ENCODE measurements at places on chromosomes 2 and 18.

DNA sequence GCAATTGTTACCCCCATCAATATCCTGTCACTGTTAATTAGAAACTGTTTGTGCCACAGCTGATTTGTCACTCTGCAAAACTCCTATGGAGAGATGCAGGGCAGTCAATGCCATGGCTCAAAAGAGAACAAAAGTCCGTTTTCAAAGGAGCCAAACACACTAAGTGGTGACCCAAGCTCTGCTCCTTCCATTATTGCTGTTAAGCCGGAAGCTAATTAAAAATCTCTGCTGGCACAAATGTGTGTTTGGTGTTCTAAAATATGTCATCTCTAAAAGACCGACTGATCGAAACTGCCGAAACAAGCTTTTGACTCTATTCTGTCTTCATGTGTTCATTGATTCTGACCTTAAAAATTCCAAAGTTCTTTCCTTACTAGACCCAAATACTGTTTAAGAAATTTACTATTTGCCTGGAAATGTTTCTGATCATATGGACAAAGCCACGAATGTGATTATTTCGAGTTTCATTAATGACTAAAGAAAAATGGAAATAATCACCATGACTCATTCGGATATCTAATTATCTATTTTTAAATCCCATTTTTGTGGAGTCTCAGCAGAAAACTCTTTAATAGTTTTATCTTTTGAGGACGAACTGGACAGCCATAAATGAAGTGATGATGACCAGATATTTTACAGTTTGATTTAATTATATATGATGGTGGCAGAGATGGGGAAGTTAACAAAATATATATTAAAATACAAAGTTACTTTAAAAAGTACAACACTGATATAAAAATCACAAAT, 287.6 kb downstream of the SOCS6 start:
- DNase-seq, result no peak

DNA sequence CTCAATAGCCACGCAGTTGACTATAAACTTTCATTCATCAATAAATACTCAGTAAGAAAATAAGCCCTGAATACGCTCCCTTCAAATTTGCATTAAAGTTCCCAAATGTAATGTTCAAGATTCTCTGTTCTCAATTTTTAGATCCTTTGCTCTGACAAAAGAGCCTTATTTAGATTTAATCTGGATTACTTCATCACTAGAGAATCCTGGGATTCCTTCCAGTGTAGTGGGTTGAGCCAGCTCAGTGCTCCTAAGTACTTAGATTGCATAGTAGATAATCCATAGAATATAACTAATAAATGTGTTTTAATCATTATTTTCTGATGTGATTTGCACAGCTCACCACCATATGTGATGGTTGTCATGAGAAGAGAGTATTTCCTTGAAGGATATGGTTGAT, 1286.2 kb downstream of the SUCLG1 start:
- DNase-seq, result no peak

- peak; percentile 42 for DNase-seq
Measured at GRCh38 chr2:191617575-191617974, 60.4 kb upstream of the NABP1 start.

- DNase-seq, result no peak
Measured at GRCh38 chr18:45275367-45276113, 339.7 kb upstream of the SLC14A2 start.

DNA sequence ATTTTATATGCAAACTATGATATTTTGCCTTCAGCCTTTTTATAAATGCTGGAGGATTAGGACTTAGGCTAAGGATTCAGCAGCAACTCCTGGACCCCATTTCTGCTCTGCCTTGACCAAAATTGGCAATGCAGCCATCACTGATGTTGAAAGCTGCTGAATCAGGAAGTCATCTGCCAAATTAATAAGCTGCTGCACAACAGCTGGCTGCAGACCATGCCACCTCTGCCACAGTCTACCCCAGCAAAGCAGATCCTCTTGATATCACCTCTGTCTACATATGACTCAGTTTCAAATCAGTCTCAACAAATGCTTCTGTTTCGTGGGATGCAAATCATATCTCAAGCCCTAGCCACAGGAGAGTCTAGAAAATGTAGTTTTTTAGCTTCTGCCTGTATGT, 7.1 kb upstream of the SOS1 start:
- peak; percentile 27 for DNase-seq

- DNase-seq, result no peak
Measured at GRCh38 chr2:236168110-236169080, at the start of gene GBX2. GBX2 (minus strand) TSS chr2:236168386; CDS start chr2:236167971, 415 bp downstream.

- no peak for DNase-seq
Measured at GRCh38 chr2:158889135-158889853, 79.1 kb upstream of the TANC1 start.

DNA sequence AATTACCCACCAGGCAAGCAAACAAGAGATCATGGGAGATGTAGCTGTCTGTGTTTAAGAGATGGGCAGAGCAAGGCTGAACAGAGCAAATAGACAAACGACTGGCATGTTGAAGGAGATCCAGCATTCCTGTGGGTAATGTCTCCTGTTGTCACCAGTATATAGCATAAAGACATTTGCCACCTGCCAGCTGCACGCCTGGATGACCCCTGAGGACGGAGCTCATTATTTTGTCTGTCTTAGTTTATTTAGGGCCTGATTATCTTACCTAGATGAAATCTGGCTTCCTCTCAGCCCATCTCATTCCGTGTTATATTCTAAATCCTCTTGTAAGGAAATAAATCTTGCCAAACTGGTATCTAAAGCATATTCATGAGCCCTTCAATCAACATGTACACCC, 510.3 kb upstream of the LINC00305 start:
- no peak for DNase-seq

- no peak for DNase-seq
Measured at GRCh38 chr2:66565291-66565690, 130.4 kb downstream of the MEIS1 start.

GRCh38 chr2:195648787-195649186, 8.2 kb upstream of the SLC39A10 start:
- no peak for DNase-seq

DNA sequence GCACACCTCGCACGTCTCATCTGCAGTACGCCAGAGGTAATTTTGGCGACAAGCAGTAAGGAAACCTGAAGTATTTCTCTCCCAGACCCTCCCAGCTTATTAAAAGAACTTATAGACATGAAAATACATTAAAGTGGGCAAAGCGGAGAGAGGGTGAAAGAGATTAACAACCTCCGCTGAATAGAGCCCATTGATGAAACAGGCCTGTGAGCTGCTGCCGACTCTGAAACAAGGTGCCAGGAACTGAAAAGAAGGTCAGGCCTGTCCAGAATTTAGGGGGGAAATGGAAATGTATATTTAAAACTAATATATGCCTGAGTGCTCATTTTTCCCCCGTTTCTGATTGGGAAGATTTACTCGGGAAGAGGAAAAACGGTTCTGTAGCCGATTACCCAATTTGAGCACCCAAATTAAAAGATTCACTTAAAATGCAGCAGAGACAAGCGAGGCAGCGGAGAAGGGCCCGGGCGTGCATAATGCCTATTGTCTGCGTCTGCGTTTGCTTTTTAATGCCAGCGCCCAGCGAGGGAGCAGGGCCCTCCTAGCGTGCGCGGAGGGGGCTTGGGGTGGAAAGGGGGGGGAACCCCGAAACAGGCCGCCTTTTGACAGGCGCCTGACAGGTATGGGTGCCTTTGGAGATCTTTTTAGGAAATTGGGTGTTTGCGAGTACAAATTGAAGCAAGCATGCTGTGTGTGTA, 316.2 kb downstream of the GBX2 start:
- no peak for DNase-seq

DNA sequence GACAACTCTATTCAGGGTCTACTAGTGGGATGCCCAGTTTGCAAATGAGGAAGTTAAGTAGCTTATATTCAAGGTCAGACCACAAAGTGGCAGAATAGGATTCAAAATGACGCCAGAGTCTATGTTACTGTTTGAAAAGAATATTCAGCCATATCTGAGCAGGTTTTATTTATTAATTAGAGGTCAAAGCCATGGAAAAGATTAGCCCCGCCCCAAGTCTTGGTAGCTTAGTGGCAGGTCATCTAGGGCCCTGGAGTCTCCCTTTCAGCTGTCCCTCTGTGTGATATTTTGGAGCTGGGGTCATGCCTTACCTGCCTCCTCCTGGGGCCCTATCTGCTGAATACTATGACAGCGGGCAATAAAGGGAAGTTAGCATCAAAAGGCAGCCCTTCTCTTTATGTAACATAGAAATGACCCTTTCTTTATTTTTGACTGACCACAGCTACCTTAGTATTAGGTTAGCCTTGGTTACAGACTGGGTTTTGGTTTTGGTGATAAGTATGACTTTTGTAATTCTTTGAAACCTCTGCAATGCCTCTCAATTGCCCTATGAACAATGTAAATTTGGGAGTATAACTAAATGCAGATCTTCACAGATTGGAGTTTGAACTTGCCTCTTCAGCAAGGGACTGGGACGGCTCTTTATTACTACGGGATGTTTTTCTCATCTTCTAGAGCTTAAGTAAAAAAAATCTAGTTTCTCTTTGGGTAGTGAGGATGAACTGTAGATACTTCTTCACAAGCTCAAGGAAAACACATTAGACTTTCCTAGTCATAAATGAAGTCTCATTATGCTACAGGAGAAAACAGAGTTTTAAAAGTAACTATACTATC, 153.0 kb upstream of the ITGA4 start:
- no peak for DNase-seq

DNA sequence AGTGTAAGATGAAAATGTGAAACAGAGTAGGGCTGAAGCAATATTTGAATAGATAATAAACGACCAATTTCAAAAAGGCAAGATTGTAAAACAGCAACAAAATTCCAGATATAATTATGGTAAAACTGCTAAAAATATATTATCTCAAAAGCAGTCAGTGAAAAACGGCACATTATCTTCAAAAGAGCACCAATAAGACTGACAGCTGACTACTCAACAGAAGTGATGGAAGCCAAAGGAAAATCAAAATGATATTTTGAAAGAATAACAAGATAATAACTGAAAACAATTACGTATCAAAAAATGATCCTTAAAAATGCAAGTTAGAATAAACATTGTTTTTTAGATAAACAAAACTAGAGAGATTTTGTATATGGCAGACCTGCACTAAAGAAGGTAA, 920.6 kb upstream of the FAM98A start:
- DNase-seq, result no peak

GRCh38 chr2:100924520-100925451, 77.3 kb upstream of the RPL31 start:
- peak; percentile 11 for DNase-seq
